ENCODE measurements at places on chromosomes 7 and 10. TPM values are rescaled to one million over a fixed set of nuclear protein-coding genes. Genes with fewer than 3 reads are reported as not detected.

DNA sequence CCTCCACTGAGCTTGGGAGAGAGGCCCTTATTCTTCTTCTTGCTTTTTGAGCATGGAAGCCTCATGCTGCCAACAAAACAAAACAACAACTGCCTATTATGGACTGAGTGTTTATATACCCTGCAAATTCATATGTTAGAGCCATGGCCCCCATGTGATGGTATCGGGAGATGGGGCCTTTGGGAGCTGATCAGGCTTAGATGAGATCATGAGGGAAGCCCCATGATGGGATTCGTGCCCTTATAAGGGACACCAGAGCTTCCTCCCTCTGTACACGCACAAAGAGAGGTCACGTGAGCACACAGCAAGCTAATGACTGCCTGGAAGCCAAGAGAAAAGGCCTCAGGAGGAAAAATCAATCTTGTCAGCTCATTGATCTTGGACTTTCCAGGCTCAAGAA, 235.0 kb downstream of the FANK1 start:
- H3K27me3 ChIP-seq: no peaks in the 10 kb centered on the region
- DNase-seq: no peak
- H3K4me1 ChIP-seq: no peaks in the 10 kb centered on the region
- H3K36me3 ChIP-seq: no peaks in the 10 kb centered on the region
- no peak overlapping the region for H3K27ac ChIP-seq
- H3K4me3 ChIP-seq: no peak overlapping the region

Gene C10orf62
- total RNA-seq: 0.23 TPM

Gene MCU
- total RNA-seq: 41.7 TPM

Gene ABCB4
- total RNA-seq: 1.2 TPM

Gene PIP
- not detected for total RNA-seq

GRCh38 chr7:77727527-77727926, 31.3 kb downstream of the RSBN1L start:
- no peak for DNase-seq
- H3K27ac ChIP-seq: peak overlapping the region; percentile 68
- H3K27me3 ChIP-seq: no peaks in the 10 kb centered on the region

Gene SOSTDC1
- 65.8 TPM for total RNA-seq

Gene SPDYE5
- total RNA-seq: not detected

- no peak overlapping the region for H3K4me3 ChIP-seq
- H3K27me3 ChIP-seq: no peaks in the 10 kb centered on the region
- H3K36me3 ChIP-seq: no peaks in the 10 kb centered on the region
- no peak for DNase-seq
Measured at GRCh38 chr7:5231811-5232484, 41.9 kb downstream of the WIPI2 start.
